Coronary artery (tissue), 2 donors: ENCODE measurements at places on chromosomes 16 and 17.

DNA sequence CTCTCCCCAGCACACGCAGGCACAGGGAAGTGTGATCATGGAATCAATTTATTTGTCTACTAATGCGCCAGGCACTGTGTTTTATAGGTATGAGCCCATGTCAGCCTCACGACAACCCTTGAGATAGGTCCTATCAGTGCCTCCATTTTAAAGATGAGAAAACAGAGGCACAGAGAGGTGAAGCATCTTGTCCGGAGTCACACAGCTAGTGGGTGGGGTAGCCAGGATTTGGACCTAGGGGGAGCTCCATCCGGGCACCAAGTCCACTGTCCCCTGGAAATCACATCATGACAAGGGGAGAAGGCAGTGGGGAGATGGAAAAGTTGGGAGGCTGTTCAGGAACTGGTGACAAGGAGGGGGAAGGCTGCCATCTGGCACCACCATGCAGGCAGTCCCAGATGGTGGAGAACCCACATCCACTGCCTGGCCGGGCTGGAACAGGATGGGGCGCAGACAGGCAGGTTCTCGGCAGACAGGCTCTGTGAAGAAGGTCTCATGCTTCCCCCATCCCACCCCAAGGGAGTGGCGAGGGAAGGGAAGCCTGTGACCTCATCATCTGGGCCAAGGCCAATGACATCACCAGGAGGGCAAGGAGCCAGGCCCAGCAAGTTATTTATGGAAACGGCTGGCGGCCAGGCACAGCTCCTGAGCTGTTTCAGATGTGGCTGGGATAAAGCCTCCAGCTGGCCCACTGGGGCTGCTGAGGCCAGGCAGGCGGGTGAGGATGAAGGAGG lies 126.0 kb upstream of the SDK2 start:
- peak; percentile 83 for DNase-seq

- DNase-seq = no peak
These were observed 34.1 kb upstream of the CDC6 start for GRCh38 chr17:40253565-40253964.

DNA sequence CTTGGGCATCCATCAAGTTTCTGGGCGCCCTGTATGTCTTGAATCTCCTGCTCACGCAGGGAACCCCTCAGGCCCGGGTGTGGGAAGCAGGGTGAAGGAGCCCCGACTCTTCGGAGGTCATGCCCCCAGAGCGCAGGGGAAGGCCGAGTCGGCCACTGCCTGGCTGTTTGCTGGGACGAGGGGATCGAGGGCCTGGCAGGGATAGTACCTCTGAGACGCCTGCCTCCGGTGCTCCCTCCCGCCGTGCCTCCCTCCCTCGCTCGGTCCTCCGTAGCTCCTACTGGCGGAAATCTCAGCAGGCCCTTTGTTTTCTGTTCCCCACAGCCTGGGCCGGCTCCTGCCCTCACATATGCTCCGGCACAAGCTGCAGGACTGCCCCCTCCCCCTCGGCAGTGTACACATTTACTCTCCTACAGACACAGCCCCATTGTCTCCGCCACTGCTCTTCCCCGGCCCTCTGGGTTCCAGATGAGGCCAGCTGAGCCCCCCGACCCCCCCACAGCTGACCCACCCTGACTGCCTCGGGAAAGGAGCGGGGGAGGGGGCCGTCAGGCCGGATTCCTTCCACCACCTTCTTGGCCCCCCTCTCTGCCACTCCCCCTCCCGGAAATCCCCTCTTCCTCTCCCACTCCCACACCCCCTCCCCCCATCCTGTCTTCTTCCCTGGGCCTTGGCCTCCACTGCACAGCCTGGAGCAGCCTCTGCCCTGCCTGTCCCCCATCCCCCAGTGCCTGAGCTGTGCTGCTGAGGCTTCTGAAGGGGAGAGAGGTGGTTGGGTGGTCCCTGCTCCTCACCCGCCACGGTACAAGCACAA lies 1.4 kb downstream of the TRAF4 start:
- DNase-seq = no peak

DNA sequence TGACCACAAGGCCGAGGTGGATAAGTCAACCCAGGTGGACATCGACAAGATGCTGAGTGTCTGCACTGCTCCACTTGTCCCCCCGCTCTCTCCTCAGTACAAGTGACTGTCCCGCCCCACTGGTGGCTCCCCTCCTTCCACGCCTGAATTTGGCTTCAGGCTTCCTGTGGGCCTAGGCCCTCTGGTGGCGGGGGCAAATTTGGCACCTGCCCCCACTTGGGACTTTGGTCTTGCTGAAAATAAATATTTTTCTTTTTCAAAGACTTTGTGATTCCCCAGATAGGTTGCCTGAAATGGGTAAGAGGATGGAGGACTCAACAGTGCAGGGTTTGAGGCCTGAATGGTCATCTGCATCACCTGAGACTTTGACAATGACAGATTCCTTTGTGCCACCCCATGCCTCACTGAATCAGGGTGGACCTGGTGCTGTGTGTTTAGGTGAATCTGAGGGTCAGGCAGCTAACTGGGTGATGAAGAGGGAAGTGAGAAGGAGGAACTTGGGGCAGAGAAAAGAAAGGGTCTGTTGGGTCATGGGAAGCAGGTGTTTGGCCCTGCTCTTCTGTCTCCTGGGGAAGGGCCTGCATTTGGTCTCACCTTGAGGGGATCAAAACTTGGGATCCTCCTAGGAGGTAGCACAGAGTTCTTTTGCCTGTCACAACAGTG lies 2.0 kb downstream of the C16orf86 start:
- no peak for DNase-seq

DNA sequence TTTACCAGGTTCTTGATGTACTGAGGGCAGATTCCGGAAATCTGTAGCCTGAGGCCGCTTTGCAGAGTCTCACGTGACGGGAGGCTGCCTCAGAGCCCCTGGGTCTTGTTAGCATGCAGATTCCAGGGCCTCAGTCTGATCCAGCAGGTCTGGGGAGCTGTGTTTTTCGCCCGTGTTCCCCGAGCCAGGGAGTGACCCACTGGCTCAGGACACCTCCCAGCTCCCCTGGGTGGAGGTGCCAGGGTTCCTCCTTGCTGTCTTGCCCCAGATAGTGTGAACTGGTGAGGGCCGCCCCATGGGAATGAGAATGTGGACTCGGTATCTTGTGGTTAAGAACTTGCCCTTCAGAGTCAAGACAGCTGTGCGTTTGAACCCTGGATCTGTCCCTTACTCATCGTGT lies 98.6 kb downstream of the OR1D5 start:
- no peak for DNase-seq
